NCI-H1105 (cell line): ENCODE measurements at places on chromosomes 4 and X.

GRCh38 chr4:109989044-109989443, 76.4 kb downstream of the EGF start:
- no peak for DNase-seq

DNA sequence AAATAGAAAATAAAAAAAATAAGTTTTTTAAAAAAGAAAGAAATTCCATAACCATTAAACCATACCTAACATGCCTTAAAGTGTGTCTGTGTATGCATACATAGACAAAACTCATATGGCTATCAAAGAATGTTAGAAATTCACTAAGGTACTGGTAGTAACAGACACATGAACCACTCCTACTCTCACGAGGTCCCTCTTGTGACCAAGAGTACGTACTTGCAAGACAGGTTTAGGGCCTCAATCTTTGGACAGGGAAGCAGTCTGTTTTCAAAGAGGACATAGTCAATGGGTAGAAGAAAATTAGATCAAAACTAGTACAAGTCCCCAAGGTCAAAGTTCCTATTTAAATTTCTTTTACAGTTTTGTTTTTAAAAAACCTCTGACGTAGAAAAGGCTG, 117.3 kb downstream of the CHM start:
- no peak for DNase-seq

GRCh38 chrX:46447384-46447783, 97.8 kb downstream of the ZNF674 start:
- no peak for DNase-seq

DNA sequence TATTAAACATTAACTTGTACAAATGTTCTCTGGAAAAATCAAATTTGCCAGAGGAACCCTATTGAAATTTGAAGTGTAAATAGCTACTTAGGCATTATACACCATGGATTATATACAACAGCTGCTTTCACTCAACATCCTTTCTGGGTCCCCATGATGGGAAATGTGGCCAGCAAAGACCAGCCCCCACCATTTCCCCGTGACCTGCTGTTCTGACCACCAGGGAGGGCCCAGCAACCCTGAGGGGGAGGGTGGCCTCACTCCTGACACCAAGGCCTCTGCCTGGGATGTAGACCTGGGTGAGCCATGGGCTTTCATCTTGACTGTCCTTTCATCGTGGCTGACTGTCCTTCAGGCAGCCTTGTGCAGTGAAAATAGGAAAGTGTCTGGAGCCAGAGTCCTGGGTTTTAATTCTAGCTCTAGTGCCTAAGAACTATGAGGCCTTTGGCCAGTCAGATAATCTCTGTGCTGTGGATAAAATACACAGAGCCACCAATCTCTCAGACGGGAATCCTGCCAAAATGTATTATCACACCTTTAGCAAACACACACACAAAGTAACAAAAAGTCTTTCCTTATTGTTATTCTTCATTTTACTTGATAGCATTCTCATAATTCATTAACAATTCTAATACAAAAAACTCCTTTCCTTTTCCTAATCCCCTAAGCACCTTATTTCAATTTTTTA, 45.1 kb downstream of the NR3C2 start:
- DNase-seq, result no peak
